ENCODE measurements at places on chromosomes 2 and 18. TPM values are rescaled to one million over a fixed set of nuclear protein-coding genes. Genes with fewer than 3 reads are reported as not detected.
A peak's percentile ranks its signal among the peaks of the same experiment; 100 is the strongest.

DNA sequence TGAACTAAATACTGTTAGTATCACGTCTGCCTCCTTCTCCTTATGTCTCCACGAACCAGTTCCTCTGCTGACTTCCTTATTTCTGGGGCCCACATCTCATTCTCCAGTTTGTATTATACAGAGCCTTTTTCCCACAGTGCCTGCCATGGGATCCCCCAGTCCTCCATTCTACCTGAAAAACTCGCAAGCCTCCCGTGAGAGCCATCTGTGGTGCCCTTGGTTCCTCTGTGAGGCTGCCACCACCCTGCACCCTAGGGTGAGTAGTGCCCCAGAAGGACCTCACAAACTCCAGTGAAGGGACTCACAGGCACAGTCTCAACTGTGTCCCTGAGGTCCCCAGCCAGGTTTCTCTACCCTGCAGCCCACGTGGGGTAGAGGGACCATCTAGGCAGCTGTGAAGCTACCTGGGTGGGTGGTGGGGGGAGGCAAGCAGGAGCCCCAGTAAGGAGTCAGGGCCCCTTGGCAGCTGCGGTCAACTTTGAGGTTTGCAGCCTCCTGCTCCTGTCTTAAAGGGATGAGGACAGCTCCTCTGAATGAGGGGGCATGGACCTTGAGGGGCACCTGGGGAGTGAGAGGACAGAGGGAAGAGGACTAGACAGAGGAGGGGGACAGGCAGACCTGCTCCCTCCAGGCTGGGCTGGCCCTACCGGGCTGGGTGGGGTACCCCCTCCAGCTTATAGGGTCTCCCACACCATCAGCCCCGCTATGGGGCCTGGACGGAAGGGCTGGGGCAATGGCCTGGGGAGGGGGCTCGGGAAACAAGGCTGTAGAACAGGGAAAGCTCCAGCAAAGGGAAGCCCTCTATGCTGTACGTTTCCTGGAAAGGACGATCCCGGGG lies 1.0 kb downstream of the PSTPIP2 start:
- no peak for DNase-seq

GRCh38 chr2:110768591-110768990 lies 36.2 kb downstream of the ACOXL start:
- peak; percentile 49 for DNase-seq

DNA sequence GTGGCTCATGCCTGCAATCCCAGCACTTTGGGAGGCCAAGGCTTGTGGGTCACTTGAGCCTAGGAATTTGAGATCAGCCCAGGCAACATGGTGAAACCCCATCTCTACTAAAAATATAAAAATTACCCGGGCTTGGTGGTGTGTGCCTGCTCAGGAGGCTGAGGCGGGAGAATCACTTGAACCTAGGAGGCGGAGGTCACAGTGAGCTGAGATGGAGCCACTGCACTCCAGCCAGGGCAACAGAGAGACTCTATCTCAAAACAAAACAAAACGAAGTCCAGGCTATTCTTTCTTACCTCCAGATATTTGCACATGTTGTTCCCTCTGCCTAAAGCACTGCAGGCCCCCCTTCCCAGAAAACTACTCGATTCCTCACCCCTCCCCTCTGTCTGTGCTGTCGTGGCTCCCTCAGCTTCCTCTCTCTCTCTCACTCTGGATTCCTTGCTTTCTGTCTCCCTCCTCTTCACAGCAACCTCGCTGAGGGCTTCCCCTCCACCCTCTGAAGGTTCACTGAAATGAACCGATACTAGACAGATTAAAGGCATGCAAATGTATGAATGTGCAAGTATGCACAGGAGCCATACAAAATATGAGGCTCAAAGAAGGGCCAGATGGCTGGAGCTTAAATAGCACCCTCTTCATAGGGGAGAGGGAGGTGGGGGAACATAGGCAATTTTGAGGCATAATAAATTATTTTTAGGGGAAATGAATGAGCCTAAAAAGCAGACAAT lies 18.5 kb downstream of the TMEM177 start:
- no peak for DNase-seq

DNA sequence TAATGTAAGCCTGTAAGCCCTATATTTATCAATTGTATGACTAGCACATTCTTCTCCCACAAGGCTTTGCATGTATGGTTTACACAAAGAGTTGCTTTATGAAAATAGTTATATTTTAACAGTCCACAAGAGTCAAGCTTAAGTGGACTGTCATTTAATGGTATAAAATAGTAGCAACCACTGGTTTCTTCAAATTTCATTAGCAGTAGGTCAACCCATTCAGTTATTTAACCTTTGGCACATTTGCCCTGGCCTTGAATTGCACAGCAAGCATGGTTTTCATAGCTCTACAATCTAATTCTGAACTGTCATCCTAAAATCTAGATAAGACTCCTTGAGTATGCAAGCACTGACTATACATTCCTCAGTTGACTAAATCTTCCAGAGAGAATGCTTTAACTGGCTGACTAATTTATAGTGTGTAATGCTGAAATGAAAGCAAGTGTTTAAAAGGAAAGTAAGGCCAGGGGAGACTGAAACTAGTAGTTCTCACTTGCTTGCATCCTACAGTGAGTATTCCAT lies 1.8 kb downstream of the DPP4 start:
- no peak for DNase-seq

GRCh38 chr2:165660361-165660760 lies 133.7 kb downstream of the GALNT3 start:
- DNase-seq: no peak

GRCh38 chr18:4276953-4277585 lies 178.0 kb downstream of the DLGAP1 start:
- DNase-seq: no peak

- no peak for DNase-seq
These were observed 249.4 kb downstream of the GRB14 start for GRCh38 chr2:164371916-164372315.

DNA sequence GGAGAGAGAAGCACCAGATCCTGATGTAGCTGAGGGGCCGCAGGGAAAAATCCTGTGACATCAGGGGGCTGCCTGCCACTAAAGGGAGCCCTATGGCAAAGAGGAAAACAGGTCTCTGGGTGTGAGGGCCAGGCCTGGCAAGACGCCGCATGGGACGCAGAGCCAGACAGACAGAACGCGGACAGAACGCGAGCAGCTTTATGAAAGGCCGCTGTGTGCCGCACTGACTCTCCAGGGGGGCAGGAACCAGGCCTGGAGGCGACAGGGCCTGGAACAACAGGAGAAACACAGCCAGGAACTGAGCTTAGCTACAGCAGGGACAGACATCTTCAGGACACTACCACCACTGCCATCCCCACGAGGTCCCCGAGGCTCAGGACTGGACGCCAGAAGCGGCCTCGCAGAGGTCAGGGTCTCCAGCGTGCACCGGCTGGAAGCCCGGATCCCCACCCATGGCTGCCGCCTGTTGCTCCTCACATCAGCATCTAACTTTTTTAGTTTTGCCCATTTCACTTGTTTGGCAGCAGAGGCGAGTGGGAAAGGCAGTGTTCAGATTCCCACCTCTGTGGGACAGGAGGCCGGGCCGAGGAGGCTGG lies 131.6 kb downstream of the VAPA start:
- no peak for DNase-seq

DNA sequence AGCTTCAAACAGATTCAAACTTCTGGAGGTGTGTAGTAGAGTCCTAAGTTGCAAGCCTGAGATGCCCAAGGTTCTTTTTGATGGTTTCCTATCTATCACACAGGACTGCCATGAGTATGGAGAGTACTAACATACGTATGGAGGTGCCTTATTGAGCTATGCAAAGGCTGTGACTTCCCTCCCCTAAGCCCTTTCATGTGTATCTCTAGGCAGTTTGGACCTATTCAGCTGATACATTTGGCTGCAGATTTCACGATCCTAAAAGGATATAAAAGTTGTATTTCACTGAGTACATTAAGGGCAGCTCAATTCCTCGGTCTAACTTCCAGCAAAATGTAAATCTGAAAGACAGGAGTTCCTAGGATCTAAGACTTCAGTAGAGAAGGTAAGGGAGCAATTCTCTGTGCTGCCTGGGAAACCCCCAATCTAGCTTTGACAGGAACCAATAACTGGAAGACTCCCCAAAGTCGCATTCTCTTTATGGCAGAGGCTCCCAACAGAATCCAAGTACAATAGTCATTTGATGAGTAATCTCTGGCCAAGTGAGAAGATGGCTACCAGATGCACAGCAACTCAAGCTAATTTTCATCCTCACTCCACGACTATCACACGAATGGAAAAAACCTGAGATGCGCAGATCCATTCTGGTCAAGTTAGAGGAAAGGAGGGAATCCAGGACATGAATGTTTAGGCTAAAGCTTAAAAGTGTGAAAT lies 83.8 kb downstream of the ATL2 start:
- no peak for DNase-seq

- no peak for DNase-seq
These were observed 130.9 kb downstream of the ANTXR1 start for GRCh38 chr2:69143748-69144360.

DNA sequence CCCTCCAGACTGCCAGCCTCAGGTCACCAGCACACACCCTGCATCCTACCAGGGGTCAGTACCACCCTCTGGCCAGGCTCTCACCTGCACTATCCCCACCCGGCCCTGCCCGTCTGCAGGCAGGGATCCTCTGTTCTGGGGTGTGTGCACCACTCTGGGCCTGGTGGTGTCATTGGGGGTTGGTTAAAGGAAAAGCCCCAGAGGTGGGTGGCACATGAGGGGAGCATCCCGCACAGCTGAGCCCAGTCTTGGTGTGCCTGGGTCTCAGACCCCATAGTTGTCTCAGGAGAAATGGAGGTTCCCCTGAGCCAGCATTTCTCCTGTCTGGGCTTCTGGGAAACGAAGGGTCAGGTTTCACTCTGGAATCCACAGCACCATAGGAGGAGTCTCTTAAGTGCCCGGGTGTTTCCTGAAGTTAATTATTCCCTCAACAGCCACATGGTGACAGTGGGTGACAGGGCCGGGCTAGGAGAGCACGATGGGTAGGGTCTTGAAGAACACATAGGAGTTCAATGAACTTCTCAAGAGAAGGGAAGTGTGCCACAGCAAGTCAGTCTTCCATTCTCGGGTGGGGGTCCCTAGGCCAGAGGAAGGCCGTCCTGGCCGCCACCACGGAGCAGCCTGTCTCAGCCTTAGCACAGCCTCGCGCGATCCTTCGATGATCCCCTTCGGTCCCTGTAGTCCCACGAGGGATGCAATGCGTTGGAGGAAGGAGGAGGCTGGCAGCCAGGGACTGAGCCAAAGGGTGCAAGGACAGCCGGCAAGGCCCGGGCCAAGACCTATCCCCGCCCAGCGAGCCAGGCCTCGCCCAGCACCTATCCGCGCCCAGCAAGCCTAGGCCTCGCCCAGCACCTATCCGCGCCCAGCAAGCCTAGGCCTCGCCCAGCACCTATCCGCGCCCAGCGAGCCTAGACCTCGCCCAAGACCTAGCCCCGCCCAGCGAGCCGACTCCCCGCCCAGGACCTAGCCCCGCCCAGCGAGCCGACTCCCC lies 1.1 kb upstream of the FARP2 start:
- peak; percentile 83 for DNase-seq

DNA sequence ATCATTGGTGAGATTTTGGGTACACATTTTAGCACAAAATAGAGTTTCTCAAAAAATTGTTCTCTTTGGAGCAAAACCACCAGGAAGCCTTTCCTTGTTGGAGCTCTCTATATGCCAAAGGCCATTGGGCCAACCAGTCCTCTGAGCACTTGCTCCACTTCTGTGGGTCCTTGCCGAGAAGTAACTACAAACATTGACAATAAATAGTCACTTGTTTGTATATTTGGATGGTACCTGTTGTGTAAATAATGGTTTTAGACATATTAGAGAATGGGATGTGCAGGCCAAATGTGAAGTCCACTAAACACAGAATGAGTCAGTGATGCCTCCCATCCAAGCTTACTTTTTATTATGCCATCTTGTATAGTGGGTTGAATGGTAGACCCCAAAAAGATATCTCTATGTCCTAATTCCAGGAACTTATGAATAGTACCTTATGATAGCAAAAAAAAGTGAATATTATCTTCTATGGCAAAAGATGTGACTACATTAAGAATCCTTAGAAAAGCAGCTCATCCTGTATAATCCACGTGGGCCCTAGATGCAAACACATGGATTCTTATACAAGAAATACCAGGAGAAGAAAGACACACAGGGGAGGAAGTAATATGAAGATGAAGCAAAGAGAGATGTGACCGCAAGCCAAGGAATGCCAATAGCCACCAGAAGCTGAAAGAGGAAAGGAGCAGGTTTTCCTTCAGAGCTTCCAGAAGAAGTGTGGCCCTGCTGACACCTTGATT lies 24.6 kb downstream of the SRD5A2 start:
- DNase-seq: no peak

DNA sequence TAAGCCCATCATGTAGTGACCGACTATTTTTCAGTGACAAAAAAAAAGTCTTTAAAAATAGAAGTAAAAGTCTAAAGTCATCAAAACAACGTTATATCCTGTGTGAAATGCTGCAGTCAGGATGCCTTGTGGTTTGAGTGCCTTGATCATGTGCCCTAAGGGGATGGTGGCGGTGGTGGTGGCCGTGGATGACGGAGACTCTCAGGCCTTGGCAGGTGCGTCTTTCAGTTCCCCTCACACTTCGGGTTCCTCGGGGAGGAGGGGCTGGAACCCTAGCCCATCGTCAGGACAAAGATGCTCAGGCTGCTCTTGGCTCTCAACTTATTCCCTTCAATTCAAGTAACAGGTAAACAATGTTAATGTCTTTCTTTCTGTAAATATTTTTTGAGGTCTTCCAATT lies at the start of gene CD28:
TSS of gene CD28 (plus strand) at position 237 of the 400 bp plus-strand sequence. CDS start at position 295, 58 bp downstream.
- DNase-seq: no peak

Gene GAD1
- 25.8 TPM for total RNA-seq

Gene KCNG2
- 0.14 TPM for total RNA-seq

Gene CFC1
- total RNA-seq: 0.52 TPM

Gene SRD5A2
- 0.04 TPM for total RNA-seq

Gene CEP68
- 10.3 TPM for total RNA-seq

Gene CXCR4
- total RNA-seq: 62.1 TPM

Gene VWC2L
- not detected for total RNA-seq

Gene SCYGR3
- total RNA-seq: not detected

Gene PARD3B
- total RNA-seq: 2.3 TPM

Gene CIDEA
- total RNA-seq: not detected

Gene LYPD1
- 7.3 TPM for total RNA-seq

Gene RTN4
- total RNA-seq: 131 TPM

Gene CPS1
- 6.3 TPM for total RNA-seq

Gene TFCP2L1
- total RNA-seq: 1.6 TPM

Gene THSD7B
- 0.28 TPM for total RNA-seq
